ENCODE measurements at places on chromosomes 6 and 20.

GRCh38 chr6:136408204-136408603, 118.6 kb upstream of the BCLAF1 start:
- DNase-seq, result no peak

DNA sequence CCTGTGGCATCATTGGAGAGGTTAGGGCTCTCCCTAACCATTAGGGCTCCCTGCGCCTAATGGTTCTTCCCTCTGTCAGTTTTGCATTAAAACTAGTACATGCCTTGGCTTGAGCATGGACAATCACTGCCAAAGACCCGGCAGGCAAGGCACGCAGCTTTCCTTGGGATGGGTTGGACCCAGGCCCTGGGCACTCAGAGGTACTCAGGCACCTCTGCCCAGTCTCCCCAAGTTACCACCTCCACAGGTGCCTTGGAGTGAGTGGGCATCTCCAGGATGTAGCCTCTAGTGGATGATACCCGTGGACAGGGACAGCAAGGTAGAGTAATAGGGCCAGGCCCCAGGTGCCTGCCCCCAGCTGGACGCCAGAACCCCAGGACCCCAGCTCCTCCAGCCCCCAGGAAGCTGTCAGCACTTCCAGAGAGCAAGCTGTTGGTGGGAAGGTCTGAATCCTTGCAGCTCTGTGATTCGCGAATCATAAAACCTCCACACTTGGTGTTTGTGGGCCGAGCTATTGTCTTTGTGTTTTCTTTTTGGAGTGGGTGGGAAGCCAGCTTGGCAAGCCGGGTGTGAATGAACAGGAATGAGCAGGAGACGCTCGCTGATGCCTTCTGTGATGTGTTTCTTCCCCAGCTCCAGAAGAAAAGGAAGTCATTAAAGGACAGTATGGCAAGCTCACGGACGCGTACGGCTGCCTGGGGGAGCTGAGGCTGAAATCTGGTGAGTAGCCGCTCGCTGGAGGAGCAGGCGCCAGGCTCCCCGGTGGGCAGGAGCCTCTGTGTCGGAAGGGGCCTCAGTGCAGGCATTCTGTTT, 35.1 kb downstream of the SYNJ2 start:
- no peak for DNase-seq

DNA sequence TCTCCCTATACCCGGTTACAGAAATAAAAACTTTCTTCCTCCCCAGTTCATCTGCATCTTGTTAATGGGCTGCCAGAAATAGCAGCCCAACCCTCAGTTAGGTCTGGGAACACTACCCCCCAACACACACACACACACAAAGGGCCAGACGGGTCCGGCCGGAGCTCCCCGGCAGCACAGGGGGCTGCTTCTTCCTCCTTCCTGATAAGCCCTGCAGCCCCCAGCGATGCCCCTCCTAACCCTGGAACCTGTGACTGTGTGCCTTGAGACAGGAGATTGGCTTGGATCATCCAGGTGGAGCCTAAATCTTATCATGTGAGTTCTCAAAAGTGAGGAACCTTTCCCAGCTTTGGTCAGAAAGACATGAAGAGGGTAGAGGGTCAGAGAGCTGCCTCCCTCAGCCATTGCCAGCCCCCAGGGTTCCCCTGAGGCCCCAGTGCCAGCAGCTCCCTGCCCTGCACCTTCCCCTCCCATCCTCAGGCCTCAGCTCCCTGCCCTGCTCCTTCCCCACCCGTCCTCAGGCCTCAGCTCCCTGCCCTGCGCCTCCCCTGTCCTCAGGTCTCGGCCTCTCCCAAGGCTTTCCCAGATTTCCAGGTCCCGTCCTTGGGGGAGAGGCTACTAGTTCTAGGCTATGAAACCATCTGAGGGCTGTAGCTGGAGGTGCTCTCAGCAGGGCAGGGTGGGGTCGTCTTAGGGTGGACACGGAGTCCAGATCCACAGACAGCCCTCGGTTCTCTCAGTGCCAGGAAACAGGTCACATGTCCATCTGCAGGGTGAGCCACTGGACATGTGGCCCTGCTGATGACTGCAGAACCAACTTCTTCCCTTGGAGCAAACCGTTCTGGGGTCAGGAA, 34.5 kb upstream of the CST7 start:
- no peak for DNase-seq

- DNase-seq, result peak; percentile 47
Measured at GRCh38 chr20:24100370-24101011, 111.9 kb upstream of the GGTLC1 start.

DNA sequence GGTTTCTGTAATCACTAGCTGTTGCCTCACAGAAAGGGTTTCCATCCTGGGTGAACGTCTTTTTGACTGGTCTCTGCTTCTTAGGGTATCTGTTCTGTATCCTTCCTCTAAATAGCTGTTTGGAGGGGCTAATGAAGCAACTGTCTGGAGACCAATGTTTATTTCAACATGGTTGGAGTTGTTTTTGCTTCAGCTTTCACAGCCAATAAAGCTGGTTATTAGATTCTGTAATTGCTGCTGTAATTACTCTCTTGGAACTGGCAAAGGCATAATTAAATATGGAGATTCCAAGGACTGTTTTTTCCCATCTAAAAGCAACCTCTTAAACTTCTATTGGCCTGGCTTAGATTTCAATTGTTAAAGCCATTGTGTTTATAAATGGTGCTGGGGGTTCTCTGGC, 31.9 kb downstream of the CHMP4B start:
- no peak for DNase-seq

DNA sequence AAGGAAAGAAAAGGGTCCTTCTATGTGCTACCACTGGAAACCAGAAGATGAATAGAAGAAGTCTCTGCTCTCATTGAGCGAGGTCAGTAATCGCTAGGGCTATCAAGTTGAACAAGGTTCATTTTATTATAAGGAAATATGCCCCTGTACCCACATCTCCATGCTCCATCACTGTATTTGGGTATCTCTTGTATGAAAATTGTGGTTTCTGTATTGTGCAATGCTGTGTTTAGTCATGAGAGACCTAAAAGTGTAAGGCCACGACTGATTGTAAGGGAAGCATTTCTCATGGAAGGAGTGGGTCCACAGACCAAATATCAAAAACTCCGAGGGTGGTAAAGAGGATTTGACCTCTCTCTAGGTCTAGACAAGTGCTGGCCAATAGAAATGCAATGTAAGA, 3.6 kb upstream of the HS3ST5 start:
- DNase-seq, result no peak

- no peak for DNase-seq
Measured at GRCh38 chr20:63939061-63939935, 16.9 kb downstream of the UCKL1 start.

DNA sequence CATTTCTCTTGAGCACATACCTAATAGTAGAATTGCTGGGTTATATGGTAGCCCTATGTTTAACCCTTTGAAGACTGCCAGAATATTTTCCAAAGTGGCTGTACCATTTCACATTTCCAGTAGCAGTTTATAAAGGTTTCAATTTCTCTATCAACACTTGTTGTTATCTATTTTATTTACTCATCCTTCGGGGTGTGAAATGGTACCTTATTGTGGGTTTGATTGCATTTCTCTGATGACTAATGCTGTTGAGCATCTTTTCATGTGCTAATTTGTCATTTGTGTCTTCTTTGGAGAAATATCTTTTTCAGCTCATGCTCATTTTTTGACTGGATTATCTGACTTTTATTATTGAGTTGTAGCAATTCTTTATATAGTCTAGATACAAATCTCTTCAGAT, 5.4 kb downstream of the ENPP4 start:
- DNase-seq, result no peak

GRCh38 chr6:72133324-72133723, 247.0 kb downstream of the RIMS1 start:
- no peak for DNase-seq

DNA sequence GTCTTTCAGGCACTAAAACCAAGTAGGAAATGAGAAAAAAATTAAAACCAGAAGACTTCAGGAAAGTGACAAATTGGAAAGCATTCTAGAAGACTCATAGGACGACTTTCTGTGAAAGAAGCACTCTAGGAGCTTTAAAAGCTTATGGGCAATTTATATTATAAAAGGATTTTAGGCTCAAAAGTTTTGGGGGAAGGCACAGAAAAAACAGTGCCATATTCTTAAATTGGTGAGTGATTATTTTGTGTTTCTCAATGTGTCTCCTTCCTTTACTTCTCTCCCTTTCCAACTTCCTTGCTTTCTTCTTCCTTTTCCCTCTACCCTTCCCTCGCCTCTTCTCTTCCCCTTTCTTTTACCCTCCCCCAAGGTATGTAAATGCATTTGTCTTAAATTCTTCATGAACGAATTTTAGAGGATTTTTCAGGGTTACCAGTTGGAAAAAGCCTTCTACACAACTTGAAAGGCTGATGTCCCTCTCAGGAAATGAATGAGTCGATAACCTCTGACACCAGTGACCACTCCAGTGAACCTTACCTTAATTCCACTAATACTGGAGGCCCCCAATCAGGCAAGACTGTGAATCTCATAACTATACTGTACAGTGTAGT, 2.6 kb upstream of the LIN28B start:
- DNase-seq, result no peak

DNA sequence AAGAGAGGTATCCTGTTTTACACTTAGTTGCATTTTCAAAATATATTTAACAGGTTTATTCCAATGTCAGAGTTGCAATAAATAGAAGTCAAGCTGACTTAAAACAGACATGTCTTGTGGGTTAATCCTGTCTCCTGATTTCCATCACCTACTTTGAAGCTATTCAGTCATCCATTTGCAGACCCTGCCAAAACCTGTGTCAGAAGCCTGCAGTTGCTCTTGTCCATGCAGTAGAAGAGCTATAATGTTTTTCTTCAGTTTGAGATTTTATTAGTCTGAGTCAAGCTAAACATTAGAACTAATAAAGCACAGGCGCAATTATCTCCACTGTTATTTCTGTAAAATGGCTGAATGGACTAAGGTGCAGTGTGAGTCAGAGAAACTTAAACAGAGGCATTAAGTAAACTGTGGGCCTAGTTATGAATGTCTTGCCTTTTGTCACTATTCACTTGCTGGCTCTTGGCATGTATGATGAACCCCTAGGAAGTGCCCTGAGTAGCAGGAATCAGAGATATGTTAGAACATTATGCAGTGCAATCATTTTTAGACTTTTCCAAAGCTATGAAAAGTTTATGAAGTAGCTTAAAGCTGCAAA, 11.0 kb upstream of the HDGFL1 start:
- no peak for DNase-seq

- DNase-seq, result no peak
Measured at GRCh38 chr20:6026051-6026450, 27.8 kb downstream of the LRRN4 start.

DNA sequence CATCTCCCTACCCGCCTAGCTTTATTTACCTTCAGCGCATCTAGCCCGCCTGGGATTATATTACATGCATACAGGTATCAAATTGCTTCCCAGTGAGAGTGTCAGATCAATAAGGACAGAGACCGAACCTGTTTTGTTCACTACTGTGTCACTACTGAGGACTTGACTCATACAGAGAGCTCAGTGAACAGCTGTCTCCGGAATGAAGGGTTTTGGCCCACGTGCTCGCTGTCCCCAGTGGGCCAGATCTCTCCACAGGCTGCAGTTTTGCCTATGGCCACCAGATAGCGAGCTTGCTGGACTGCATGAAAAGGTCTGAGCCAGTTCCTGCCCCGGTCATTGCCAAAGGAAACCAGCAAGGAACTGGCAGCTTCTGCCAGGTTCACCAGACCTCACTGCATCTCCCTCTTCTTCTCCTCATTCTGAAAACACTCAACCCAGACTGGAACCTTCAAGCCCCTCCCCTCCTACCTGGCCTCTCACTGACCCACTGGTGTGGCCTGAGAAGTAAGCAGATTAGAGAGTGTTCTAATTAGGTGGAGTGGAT, 150.8 kb downstream of the ZMYND8 start:
- DNase-seq, result no peak

DNA sequence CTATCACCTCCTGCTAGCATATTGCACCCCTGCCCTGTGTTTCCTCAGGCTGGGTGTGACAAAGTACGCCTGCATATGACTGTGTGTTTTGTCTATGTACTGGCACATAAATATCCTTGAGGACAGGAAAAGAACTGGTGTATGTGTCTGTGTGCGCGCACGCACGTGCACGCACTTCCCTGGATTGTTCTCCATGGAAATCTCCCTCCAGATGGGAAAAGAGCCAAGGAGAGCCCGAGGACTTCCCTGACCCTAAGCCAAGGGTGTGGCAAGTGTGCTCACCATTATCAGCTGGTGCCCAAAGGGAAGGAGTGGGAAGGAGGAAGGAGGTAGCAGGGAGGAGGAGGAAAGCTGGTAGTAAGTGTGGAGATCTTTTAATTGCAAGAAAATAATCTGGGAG, 117.6 kb downstream of the HIVEP2 start:
- DNase-seq, result no peak

DNA sequence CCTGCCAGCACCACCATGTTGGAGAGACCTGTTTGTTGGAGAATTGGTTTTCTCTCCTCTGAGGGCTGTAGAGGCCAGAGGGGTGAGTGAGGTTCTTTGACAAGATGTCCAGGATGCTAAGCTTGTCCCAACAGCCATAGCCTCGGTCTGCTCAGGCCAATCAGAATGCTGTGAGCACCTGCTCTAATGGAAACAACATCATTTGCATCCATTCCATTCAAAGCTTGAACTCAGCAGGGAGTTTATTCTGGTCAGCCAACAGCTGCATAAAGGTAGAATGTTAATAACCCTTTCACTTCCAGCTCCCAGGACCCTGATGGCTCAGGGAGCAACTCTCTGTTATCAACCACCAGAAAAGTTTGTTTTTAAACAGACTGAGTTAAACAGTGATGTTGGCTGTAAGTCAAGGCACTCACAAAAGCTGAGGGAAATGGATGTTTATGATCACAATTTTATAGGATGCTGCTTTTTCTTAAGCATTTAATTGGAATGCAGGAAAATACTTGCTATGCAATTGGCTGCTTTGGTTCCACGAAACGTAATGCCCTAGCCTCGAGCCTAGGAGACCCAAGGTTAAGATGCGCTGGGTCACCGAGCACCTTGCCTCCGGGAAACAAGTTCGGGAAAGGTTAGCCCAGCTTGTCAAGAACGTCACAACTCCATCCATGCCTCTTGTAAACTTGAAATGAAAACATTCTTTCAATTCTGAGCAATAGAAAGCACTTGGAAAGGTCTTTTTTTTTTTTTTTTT, 155.2 kb downstream of the NFATC2 start:
- DNase-seq, result no peak

DNA sequence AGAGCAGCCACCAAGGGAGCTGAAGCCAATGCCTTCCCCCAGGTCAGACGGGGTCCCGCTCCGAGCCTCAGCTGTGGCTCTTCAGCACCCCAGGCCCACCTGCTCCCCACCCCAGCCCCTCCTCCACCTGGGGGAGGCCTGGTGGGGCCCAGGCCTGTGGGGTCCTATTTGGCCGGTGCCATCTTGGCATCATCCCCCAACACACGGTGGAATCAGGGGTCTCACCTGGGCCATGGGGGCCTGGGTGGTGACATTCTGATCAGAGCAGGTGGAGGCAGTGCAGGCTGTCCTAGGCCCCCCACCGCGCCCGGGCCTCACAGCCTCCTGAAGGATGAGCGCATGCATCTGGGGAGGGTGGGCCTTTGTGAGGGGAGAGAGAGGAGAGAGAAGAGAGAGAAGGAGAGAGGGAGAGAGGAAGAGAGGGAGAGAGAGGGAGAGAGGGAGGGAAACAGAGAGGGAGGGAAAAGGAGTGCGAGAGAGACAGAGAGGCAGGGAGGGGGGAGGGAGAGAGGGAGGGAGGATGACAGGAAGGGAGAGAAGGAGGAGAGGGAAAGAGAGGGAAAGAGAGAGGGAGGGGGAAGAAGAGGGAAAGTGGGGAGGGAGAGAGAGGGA, 23.9 kb upstream of the RBBP8NL start:
- no peak for DNase-seq

Data from stimulated activated CD4-positive, alpha-beta T cell treated with anti-CD3 and anti-CD28 coated beads, Interleukin-15, amount 100 ng/mL, for 48 hours (primary cell).